ENCODE measurements at places on chromosomes 5 and 9.

DNA sequence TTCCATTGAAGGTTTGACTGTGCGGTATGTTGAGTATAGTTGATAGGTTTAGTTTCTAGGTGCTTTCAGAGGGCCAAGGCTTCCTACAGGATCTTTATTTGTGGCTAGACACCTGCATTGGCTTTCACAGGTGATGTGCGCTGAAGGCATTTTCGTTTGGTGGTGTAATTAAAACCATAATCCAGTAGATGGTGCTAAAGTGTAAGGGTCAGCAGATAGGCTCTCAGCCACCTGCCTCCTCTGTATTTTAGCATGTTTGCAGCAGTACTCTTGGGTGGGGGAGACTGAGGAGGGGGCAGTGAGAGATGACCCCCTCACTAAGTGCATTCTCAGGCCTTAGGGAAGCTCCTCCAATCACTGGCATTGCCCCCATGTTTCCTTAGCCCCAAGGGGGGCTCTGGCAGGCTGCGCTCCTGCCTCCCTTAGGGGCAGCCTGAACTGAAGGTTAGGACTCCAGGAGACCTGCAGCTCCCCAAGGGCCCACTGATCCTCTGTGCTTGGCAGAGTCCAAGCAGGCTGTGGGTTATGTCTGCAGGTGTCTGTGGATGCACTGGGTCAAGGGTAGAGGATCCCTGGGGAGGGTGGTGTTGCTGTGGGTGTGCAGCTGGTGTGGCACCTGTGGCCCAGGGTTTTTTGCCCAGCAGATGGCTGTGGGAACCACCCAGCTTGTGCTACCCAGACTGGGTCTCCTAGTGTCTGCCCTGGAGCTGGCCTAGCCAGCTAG, 23.4 kb downstream of the CDK20 start:
- DNase-seq: no peak

DNA sequence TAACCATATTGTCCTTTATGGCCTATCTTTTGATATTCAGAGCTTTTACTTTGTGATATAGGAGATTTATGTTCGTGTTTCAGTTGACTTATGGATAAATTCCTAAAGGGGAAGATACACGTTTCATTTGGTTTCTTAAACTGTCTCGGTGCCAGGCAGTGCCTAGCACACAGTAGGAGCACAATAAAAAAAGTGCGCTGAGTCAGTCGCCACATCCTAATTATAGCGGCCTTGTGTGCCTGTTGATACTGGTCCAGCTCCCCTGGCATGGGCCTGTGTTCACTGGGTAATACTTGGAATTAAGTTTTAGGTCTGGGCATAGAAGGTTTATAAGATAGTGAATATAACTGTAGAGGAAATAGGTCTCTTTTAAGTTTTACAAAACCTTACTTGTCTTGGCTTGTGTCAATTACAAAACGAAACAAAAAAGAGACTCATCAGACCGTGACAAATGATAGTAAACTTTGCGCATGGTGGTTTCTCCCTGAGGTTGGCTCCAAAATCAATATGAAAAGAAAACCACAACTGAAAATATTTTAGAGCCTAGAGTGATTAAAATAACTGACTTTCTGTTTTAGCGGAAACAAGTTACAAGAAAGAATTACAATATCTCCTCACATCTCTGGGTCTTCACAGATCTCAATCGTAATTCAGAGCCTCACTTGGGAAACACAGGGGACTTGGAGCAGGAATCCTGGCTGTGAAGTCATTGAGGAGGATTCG, 84.8 kb downstream of the MVB12B start:
- DNase-seq: no peak

DNA sequence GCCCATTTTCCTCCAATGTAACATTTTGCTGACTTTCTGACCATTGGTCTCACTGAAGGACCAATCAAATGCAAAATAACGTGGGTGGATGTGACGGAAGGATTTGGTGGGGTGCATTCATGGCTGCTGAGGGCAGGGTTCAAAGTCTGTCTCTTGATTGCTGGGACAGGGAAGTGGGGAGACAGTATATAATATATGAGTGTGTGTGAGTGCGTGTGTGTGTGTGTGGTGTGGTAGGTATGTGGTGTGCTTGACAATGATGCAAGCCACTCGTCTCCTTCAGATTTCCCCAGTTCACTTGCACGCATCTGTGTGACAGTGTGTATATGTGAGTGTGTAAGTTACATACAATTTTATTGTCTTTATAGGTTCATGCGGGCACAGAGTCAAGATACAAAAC, 477.3 kb downstream of the DIRAS2 start:
- DNase-seq: no peak

- DNase-seq: no peak
Measured at GRCh38 chr5:10106806-10107205, 142.9 kb downstream of the ATPSCKMT start.

GRCh38 chr9:116991051-116991450, 303.9 kb downstream of the TRIM32 start:
- DNase-seq: no peak

- DNase-seq: no peak
Measured at GRCh38 chr5:151475388-151475787, 28.0 kb downstream of the SLC36A1 start.

GRCh38 chr5:172731680-172732074, 39.3 kb downstream of the DUSP1 start:
- DNase-seq: no peak

DNA sequence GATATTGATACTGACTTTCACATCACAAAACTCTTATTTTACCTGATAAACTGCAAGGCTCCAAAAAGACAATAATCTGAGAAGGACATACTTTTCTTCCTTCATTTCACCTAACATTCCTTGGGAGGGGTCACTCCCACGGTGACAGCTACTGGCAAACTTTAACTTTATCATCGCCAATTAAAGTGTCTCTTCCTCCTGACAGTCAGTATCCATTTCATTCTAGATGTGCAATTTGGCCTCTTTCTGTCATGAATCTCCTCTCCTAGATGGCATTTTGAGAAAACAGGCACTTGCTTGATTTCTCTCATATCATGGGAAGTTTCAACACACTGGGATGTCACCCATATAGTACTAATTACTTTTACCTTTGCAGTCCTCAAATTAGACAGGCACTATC, 413.5 kb upstream of the CCNG1 start:
- DNase-seq: no peak

- DNase-seq: no peak
Measured at GRCh38 chr5:29777373-29777772, 1416.1 kb upstream of the CDH6 start.

DNA sequence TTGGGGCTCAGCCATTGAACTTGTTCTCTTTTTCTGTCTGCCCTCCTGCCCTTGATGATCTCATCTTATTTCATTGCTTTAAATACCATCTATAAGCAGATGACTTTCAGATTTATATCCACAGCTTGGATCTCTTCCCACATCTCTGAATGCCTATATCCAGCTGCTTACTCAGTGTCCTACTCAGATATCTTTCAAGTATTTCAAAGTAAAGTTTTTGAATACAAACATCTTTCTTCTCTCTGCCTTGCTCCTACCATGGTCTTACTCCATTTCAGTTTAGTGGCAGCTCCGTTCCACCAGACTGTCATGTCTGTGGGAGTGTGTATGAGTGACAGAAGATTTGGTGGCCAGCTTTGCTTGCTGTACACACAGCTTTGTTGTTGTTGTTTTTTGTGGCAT, 59.7 kb downstream of the ERBIN start:
- no peak for DNase-seq

DNA sequence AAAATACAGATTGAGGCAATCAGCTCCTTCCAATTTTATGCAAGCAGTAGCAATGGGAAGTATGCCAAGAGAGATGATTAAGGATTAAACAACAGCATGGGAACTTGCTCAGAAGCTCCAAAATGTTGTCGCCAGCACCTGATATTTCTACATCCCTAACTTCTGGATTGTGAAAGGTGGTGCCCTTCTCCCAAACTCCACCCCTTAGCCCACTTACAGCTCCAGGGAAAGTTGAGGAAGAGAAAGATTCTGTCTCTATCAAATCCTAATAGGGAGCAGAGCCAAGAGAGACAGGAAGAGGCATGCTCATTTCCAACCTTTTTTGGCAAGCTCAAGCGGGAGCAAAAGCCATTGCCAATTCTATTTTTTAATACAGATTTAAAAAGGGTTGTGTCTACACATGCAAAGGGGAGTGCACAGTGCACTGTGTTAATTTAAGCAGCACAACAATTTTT, 92.4 kb upstream of the NR3C1 start:
- no peak for DNase-seq

DNA sequence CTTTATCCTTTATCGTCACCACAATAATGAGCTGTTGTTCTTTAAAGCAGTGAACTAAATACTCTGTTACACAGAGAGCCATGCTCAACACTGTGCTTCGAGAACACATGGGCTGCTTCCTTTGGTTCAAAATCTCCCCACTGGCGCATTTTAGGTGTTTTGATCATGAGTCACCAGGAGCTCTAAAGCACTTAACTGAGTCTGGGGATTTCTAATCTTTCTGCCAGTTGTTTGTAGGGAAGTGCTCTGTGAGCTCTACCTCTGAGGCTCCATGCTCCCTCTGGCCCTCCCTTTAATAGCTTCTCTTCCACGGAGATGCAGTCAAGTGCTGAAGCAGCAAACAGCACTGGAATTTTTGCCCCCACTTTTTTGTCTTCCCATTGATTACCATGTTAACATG, 17.0 kb downstream of the ERAP2 start:
- DNase-seq: no peak

- DNase-seq: no peak
Measured at GRCh38 chr9:116322521-116322920, 168.9 kb downstream of the PAPPA start.

DNA sequence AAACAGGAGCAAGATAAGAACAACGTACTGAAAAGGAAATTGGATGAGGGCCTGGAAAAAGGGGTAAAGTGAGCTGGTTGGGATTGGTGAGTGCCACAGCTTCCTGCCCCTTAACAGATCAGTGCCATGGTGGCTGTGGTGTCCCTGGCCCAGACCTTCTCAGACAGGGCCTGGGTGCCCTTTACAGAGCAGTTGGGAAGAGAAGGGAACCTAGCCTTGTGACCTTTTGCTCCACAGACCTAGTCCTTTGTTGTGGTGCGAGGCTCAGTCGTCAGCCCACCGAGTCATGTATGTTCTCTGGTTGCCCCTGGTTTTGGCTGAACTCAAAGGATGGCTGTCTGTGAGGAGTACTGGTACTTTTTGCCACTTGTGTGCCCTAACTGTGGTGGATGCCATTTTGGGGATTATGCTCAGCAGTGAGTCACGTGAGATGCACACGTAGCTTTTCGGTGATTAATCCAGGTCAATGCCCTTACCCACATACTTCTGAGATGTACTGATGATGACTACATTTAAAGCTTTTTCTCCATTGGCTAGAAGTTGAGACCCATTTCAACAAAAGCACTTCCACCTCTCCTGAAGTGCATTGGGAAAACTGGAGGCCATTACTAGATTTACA, 48.4 kb downstream of the EXOSC2 start:
- no peak for DNase-seq

- peak; percentile 85 for DNase-seq
Measured at GRCh38 chr9:133144142-133144903, 19.4 kb downstream of the GBGT1 start.

GRCh38 chr9:93057703-93058354, 672 bp upstream of the SUSD3 start:
- DNase-seq: no peak

DNA sequence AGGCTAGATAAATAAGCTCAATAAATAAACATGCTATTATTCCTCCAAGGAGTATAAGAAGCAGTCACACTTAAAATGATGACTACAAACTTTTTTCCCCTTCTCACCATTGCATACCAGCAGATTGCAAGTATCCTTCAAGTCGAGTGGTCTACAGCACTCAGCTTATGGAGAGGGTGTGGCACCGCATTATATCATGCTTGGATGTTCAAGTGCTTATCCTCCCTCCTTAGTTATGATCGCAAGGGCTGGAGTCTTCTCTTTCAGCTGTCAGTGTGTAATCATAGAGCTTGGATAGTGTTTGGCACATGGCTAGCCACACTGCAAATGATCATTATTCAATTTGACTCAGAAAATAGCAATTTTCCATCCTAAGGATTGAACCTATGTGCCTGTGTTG, 124.0 kb downstream of the CARTPT start:
- DNase-seq: no peak

DNA sequence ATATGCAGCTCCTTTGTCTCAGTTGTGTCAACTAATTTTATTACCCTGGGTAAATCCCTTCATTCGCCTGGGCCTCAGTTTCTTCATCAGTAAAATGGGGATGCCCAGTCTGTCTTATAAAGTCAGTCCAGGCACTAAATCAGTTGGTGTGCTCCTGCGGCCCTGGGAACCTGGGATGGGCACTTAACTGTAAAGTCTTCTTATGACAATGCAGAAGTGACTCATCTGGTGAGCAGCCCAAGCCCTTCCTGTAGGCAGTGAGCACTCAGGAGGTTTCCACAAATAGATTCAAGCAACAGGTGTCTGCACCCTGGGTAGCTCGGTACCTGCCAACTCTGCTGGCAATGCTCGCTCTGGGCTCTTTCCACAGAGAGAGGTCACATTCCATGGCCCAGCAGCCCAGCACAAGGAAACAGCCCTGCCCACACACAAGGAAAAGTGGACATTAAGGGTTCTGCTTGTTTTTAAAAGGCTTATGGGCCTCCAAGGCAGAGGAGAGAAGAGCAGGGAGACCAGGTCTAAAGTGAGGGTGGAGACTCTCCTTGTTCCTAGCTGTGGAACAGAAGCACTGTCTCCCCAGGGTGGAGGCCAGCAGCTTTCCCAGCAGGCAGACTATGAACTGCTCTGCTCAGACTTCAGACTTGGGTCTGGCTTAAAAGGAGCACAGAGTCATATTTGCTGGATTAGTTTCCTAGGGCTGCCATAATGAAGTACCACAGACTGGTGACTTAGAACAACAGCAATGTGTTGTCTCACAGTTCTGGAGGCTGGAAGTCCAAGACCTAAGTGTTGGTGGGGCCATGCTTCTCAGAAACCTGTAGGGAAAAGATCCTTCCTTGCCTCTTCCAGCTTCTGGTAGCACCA, 89.7 kb upstream of the ADRA1B start:
- no peak for DNase-seq

DNA sequence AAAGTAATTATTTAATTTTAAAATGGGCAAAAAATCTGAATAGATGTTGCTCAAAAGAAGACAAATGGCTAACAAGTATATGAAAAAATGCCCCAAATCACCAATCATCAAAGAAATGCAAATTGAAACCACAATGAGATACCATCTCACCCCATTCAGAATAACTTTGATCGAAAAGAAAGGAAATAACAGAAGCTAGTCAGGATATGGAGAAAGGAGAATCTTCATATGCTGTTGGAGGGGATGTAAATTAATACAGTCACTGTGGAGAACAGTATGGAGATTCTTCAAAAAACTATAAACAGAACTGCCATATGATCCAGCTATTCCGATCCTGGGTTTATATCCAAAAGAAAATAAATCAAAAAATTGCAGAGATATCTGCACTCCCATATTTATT, 418.5 kb upstream of the RGMB start:
- DNase-seq: no peak

DNA sequence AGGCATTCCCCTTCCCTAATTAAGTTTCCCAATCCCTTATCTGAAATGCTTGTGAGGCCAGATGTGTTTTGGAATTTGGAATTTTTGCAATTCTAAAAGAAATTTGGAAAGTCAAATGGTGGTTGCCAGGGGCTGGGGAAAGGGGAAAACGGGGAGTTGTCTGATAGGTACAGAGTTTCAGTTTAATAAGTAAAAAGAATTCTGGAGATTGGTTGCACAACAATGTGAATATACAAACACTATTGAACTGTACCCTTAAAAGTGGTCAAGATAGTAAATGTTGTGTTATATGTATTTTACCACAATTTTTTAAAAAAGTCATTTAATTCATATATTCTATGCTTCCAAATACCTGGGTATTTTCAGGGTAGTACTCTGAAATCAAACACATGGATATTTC, 154.5 kb downstream of the ADAMTS12 start:
- no peak for DNase-seq
